ENCODE measurements at places on chromosomes 3 and 15.

DNA sequence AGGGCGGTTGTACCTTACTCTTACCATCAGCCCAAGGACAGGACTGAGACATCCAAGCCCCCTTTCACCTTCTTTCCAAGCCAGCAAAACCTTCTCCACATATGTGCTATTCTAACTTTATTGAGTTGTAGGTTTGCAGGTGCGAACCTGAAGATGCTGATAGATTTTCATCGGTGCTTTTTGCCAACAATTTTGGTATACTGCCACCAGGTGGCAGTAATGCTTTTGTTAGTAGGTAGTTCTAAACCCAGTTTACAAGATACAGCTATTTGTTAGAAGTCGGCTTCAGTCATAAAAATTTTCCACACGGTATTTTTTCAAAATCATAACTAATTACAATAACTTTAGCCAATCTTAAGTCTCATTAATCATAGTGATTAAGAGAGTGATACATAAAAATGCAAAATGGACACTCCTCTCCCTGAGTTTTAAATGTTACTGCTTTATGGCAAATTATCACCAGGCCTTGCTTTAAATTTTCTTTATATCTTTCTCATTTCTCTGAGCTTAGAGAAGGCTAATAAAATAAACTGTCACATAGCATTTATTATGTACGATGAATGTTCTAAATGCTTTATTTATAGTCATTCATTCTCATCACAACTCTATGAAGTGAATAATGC is 636 bp downstream of the TBC1D21 start:
- DNase-seq = peak; percentile 58

DNA sequence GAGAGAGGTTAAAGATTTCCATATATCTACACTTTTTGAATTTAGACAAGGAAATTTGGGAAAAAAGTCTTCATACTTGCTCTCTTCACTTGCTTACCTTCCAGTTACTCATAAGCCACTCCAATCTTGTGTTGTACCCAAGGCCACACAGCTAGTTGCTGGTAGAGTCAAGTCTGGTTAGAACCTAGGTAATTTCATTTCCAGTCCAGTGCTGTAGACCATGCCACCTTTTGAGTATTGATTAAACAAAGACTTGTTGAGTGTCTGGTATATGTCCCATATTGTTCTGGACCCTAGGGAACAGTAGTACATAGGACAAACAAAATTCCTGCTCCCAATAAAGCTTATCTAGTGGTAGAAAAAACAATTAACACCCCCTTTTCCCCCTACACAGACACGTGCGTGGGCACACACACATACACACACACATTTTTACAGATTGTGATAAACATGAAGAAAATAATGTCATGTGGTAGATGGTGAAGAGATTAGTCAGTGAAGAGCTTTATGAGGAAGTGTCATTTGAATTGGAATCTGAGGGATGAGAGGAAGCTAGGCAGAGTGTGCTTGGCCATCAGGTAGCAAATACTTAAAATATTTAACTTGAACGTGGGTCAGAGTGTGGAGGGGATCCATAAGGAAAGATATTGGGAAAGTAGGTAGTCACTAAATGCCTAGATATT is 2.1 kb downstream of the CMC1 start:
- DNase-seq = no peak

- no peak for DNase-seq
These were observed 126.5 kb downstream of the FMN1 start for GRCh38 chr15:33068007-33068481.

GRCh38 chr3:46127503-46127902 is 80.6 kb downstream of the CCR1 start:
- DNase-seq = no peak

GRCh38 chr3:152056481-152056880 is 183.0 kb downstream of the SUCNR1 start:
- no peak for DNase-seq

- DNase-seq = no peak
These were observed 582.5 kb downstream of the ZNF385D start for GRCh38 chr3:21168471-21168870.

DNA sequence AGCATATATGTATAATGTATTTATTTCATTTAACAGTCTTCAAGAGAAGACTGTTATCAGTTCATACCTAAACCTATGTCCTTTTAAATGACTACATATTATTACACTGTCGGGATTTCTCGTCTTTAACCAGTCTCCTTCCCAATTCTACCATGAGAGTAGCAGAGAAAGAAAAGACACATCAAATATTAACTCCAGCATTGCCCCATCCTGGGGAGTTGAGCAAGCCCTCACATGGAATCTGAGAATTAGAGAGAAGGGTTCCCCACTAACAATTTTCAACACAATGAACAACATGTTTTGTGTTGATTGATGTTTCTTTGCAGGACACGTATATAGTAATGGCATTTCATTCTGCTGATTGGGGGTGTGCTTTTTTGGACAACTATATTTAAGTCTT is 257.4 kb downstream of the ADAMTSL3 start:
- DNase-seq = no peak

GRCh38 chr15:92040350-92040749 is 186.8 kb downstream of the SLCO3A1 start:
- no peak for DNase-seq

GRCh38 chr3:42371776-42372175 is 38.6 kb downstream of the LYZL4 start:
- DNase-seq = no peak

DNA sequence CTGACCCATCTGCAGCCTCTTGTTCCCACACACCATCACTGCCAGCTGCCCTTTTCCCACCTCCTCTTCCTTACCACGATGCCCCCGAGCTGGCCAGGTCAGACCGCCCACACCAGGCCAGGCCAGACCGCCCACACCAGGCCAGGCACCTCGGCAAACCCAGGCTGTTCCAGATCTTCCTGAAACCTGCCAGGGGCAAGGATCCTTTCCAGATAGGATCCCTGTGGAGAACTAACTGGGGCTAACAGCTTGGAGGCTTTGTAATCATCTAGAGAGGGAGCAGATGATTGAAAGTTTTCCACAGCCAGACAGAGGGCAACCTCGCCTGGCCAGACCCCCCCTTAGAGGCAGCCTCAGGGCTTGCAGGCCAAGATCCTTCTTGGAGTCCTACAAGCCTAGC is 287.3 kb upstream of the TLE3 start:
- no peak for DNase-seq

GRCh38 chr15:85708402-85708941 is 86.3 kb downstream of the KLHL25 start:
- DNase-seq = no peak

- no peak for DNase-seq
These were observed 418.1 kb downstream of the OCA2 start for GRCh38 chr15:27681038-27681437.

DNA sequence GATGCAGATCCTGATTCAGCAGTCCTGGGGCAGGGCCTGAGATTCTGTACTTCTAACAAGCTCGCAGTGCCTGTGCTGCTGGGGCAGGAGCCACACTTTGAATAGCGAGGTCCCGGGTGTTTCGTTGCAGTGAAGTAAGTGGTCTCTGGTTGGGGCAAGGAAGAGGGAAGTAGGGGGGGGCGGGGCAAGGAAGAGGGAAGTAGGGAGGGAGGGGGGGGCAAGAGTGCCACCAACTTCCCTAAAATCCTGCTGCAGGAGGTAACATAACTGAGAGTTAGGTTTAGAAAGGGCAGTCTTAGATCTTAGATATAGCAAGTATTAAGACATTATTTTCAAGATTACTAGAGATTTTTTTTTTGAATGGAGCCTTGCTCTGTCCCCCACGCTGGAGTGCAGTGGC is 35.5 kb downstream of the CRTAP start:
- no peak for DNase-seq

- no peak for DNase-seq
These were observed 274.5 kb downstream of the SLC9A9 start for GRCh38 chr3:143573610-143574303.

- no peak for DNase-seq
These were observed 689.0 kb downstream of the PLOD2 start for GRCh38 chr3:145471976-145472375.

DNA sequence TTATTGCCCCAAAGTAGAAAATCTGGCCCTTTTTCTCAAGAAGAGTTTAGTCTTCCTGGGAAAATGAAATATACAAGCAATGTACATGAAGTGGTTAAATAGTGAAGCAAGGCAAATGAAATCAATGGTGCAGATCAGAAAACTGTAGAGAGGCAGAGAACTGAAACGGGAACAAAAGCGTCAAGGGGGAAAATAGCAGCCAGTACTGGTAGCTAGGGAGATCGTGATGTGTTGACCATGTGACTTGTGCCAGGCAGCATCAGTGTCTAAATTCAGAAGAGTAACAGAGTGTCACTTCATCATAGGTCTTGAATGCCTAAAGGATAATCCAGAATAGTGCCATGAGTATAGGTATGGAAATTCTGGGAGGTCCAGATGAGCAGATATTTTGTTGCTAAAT is 163.1 kb downstream of the CHL1 start:
- DNase-seq = no peak

GRCh38 chr15:39238443-39238842 is 342.4 kb upstream of the THBS1 start:
- DNase-seq = no peak

DNA sequence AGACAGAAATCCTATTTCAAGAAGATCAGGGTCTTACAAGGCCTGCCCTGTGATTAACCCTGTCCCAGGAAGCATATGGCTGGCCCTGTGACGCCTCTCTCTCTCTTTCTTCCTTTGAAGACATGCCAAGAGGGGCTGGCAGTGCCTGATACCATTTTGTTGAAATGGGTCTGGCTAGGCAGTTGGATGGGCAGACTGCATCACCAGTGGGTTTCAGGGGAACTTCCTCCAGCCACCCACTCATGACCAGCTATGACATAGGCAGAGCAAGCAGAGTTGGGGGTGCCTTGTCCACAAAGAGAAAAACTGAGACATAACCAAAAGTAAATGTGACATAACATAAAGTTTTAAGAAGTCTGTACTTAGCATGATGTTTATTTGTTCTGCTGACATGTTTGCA is 31.4 kb upstream of the MANF start:
- DNase-seq = no peak

- DNase-seq = peak; percentile 89
These were observed 119.8 kb downstream of the ADCY5 start for GRCh38 chr3:123328851-123329635.

GRCh38 chr15:45184562-45185041 is 3.2 kb downstream of the SHF start:
- DNase-seq = no peak

GRCh38 chr3:42709621-42710020 is 7.0 kb upstream of the HHATL start:
- no peak for DNase-seq

DNA sequence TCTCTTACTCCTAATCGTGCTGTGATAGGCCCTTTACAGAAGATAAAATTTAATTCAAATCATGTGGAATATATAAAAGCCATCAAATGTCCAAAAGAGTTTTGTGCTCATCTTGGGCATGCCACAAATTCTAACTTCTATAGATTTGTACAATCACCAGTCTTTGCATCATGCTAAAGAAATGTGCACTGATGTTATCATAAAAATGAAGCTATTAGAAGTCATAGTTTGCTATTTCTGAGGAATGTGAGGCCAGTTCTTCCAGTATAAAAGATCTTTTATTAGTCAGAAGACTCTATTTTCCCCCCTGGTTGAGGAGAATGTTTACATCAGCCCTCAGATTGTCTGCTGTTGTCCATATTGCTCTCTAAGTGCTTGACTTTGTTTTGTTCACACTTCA is 2.1 kb upstream of the ANXA2 start:
- DNase-seq = no peak

DNA sequence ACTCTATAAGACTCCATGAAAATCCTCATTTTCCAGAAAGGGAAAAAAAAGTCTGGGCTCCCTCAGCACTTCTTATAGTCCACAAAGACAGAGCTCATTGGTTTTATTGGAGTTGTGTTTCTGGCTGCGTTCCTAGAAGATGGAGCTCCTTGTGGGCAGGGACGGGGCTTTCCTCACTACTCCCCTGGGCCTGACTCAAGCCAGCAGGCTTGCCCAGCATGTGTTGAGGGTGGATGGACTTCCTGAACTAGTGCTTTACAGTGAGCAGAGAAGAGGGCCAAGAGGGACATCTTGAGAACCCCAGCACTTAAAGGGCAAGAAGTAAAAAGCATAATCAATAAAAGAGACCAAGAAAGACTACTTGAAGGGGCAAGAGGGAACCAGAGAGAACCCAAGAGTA is 43.2 kb upstream of the EPHB1 start:
- no peak for DNase-seq

DNA sequence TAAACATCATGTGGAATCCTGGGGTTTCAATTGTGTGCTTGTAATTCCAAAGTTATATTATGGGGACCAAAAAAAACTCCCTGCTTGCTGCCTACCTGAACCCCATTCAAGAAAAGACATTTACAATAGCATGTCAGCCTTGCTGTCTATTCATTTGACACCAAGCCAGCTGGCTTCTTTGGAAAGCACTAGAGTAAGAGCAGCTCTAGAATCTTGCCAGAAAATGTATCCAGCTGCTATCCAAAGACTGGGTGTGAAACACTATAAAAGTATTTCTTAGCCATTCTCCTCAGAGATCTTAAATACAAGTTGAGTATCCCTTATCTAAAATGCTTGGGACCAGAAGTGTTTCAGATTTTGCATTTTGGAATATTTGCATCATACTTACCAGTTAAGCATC is 87.4 kb downstream of the RAD18 start:
- DNase-seq = no peak

DNA sequence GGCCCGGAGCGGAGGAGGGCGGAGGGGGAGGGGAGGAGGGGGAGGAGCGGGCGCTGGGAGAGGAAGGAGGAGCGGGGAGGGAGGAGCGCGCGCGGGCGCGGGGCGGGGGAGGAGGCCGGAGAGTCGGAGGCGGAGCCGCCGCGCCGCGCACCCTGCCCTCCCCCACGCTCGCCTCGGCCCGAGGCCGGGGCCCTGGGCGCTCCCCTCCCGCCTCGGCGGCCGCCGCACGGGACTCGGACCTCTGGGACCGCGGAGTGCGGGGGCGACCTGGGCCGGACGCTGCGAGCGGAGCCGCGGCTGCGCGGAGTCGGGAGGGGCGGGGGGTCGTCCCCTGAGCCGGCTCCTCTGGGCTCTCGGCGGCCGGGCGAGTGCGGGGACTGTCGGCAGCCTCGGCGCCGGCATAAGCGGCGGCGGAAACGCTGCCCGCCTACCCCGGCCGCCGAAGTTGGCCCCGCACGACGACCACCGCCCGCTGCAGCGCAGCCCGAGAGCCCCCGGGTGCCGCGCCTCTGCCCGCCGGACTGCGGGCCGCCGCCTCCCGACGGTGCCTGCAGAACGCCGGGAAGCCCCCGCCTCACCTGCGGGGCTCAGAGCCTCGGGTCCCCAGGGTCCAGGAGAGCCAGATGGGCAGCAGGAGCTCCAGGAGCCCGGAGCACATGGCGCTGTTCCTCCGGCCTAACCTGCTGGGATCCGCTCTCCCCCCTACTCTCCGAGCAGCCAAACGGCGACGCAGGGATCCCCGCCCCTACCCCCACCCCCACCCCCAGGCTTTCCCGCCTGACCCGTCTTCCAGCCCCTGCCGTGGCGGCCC is 406 bp upstream of the GABRB3 start:
- peak; percentile 22 for DNase-seq

DNA sequence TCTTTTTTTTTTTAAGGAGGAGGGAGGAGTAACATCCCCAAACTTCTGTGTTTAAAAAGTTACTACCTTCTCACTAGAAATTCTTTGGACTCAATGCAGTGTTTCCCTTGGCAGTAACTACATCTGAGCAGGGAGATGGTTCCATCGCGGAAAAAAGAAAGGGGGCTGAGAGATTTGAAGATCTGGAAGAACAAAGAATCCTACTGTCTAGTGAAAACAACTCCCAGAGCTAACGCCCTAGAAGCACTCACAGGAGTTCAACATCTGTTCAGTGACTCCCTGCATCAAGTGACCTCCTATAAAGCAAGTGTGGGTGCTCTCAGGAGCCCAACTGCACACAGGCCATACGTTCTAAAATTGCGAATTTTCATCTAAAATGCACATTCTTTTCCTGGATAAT is 66.8 kb upstream of the PXYLP1 start:
- DNase-seq = no peak
